Esophagus squamous epithelium (tissue), 5 donors: ENCODE measurements at places on chromosomes 6 and 20.

DNA sequence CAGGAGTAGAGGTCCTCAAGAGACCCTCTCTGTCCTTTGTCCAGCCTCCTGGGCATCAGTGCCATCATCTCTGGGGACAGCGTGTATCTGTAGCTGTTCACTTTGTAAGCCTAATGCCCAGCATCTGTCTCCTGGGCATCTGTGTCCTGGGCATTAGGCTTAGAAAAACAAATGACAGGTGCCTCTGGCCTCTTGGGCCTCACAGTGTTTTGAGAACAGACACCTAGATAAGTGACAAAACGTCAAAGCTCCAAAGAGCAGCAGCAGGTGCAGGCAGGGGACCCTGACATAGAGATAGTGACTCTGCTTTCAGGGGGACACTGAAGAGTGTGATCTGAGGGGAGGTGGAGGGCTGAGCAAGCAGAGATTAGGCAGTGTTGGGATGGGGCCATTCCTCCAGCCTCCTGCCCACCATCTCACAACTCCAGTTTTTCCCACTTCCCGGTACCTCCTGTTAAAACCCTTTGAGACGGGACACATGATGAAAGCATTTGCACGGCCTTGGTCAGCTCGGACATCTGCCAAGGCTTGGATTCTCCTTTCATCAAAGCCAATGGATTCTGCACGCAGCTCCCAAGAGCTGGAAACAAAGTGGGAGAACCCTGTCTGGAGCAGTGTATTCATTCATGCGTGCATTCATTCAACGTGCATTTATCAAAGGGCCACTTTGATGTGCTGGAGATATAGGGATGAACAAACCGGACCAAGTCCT is 55.5 kb upstream of the CD93 start:
- no peak for DNase-seq

- DNase-seq = no peak
Measured at GRCh38 chr6:142932889-142933288, 12.1 kb downstream of the HIVEP2 start.

DNA sequence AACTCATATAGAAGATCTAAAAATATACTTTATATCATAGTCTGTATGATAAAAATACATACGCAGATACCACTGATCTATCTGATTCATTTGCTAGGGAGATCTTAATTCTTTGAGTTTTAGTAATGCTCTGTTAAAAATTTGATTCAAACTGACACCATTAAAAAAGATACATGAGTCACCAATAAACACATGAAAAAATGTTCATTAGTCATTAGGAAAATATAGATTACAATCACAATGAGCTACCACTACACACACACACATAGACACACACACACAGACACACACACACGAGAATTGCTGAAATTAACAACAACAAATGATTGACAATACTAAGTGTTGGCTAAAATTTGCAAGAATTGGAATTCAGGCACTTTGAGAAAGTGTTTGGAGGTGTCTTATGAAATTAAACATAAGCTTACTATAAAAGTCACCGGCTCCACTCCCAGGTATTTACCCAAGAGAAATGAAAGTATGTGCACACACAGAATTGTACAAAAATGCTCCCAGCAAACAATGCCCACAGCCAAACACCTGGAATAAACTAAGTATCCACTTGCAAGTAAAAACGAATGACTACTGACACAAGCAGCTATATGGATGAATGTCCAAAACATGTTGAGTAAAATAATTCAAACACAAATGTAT is 117.7 kb upstream of the GGTLC1 start:
- no peak for DNase-seq

- no peak for DNase-seq
Measured at GRCh38 chr6:140039364-140039763, 664.9 kb upstream of the CITED2 start.

GRCh38 chr6:80217794-80218193 is 111.3 kb downstream of the BCKDHB start:
- DNase-seq = no peak

GRCh38 chr20:22762576-22763256 is 178.3 kb upstream of the FOXA2 start:
- DNase-seq = no peak

DNA sequence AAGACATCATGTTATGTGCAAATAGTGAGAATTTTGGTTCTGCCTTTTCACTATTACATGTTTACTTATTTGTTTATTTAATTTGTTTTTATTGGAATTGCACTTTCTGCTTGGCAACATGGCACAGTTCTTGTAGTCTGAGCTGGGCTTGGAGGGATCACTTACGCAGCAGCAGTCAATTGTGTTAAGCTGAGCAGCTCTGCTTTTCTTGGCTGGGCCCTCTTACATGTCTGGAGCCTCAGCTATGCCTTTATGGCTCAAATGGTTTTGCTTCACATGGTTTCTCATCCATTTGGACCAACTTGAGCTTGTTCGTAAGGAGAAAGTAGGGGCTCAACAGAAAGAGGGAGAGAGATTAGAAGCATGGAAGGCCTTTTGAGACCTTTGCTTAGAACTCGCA is 327.5 kb upstream of the EPHA7 start:
- no peak for DNase-seq

DNA sequence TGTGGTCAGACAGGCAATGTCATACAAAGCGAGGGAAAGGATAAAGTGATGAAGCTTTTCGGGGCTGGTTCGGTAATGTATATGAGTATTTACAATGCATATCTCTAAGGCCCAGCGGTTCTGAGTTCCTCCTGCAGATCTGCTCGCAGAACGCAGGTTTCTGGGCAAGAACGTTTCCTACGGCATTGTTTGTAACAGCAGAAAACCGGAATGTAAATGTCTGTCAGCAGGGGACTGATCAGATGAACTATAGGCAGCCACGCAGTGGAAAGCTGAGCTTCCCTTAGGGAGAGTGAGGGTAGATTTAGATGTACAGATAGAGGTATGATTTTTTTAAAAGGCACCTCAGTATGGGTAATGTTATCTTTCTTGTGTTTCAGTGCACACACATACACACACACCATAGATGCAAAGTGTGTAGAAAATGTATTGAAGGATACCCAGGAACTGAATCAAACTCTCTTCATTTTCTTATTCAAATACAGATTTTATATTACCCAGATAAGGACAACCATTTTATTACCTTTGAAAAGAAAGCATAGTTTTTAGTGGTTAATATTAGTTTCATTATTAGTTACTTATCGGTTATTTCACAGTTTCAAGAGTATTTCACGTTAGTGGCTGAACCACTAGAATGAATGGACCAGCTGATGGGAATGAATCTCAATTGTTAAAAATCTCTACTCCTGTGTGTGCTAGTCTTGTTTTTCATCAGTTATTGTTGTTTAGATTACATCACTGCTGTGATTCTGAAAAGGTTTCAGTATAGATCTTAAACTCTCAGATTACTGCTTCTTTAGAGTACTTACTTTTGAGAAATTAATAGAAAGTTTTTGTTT is 56.2 kb downstream of the SNX9 start:
- no peak for DNase-seq

GRCh38 chr20:59007665-59008511 is 834 bp upstream of the CTSZ start:
- peak; percentile 42 for DNase-seq

- no peak for DNase-seq
Measured at GRCh38 chr20:57117296-57117695, 149.1 kb downstream of the BMP7 start.
